ENCODE measurements at places on chromosomes 6 and 20. TPM values are rescaled to one million over a fixed set of nuclear protein-coding genes. Genes with fewer than 3 reads are reported as not detected.

- no peak for DNase-seq
Measured at GRCh38 chr20:4637081-4637797, 84.5 kb upstream of the PRND start.

DNA sequence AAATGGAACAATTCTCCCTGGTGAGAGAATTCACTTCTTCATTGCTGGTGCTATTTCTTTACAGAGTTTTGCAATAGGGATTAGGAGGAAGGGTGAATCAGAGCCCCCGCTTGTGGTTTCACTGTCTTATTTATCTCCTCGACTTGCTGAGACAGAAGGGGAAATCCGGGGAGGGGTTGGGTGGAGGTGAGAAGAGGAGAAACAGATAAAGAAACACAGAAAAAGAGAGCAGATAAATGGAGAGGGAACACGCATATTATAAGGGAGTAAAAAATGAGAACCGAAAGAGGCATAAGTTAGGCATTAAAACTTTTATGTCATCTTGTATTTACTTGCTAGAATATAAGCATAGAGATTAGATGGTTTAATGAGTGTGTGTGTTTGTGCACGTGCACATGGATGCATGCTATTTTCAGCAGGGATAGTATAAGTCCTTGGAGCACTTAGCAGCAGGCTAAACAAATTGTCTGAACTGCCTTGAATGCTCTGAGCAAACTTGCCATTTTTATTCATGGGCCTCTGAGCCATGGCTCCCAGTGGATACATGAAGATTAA, 105.0 kb downstream of the OLIG3 start:
- DNase-seq = no peak

DNA sequence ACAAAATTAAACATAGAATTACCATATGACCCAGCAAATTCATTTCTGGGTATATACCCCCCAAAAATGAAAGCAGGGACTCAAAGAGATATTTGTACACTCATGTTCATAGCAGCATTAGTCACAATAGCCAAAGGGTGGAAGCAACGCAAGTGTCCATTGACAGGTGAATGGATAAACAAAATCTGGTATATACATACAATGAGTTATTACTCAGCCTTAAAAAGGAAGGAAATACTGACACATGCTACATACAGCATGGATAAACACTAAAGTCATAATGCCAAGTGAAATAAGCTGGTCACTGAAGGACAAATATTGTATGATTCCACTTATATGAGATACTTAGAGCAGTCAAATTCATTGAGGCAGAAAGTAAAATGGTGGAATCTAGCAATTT, 5.3 kb upstream of the STX11 start:
- no peak for DNase-seq

DNA sequence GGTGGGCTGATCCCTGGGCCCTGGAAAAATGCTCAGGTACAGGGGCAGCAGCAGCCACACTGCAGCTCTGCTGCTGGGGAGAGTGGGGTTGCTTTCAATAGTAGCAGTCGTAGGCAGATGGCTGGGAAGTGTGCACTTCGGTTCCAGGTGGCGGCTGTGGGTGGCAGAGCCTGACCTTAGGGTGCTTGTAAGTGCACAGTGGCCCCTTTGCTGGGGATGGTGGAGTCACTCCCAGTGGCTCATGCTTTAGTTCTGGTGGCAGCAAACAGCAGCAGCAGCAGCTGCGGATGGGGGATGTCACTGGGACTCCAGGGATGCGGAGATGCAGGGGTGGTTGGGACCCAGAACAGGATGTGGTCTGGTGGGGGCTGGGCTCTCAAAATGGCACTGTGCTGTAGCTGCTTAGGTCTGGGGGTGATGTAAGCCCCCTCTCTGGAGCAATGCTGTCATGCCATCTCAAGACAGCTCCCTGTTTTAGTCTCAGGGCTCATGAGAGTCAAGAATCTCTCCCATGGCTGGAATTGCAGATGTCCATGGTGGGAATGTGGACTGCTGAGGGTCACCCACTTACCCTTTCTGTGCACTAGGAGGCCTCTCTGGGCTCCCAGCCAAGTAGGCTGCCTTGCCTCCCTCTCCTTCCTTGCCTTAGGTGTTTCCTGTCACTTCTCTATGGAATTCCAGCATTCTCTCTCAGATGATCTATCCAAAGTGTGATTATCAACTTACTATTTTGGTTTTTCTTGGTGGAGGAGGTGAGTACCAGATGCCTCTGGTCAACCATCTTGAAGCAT, 146.7 kb upstream of the SLC22A23 start:
- no peak for DNase-seq

DNA sequence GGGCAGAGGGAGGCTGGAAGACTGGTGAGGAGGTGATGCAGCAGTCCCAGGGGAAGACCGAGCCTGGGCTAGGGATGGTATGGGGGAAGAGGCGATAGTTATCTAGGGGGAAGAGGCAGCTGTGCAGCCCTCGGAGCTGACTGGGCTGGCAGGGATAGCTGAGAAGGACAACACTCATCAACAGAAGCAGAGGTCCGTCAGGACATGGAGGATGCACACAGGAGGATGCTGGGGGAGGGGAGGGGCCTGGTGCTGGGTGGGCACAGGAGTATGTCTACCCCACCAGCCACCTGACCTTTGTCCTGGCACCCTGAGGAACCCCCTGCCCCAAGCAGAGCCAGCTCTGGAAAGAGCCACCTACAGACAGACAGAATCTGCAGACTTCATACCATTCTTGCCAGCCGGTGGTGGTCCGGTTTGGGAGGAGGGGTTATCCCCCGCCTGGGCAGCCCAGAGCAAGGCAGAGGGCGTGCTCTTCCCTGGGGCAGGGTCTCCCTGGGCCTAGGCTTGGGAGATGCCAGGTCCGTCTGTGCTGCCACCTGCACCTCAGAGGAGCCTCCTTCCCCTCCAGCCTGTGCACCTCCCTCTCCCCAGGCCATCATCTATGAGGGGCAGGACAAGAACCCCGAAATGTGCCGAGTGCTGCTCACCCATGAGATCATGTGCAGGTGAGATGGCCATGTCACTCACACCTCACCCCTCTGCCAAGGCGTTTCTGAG, 14.9 kb downstream of the EBF4 start:
- DNase-seq = no peak

The IL20RA gene
- 25.3 TPM for total RNA-seq

The OOEP gene
- not detected for total RNA-seq

The RSPH3 gene
- total RNA-seq = 19.4 TPM

The SLPI gene
- 202 TPM for total RNA-seq
